ENCODE measurements at places on chromosomes 6 and 20. TPM values are rescaled to one million over a fixed set of nuclear protein-coding genes. Genes with fewer than 3 reads are reported as not detected.

DNA sequence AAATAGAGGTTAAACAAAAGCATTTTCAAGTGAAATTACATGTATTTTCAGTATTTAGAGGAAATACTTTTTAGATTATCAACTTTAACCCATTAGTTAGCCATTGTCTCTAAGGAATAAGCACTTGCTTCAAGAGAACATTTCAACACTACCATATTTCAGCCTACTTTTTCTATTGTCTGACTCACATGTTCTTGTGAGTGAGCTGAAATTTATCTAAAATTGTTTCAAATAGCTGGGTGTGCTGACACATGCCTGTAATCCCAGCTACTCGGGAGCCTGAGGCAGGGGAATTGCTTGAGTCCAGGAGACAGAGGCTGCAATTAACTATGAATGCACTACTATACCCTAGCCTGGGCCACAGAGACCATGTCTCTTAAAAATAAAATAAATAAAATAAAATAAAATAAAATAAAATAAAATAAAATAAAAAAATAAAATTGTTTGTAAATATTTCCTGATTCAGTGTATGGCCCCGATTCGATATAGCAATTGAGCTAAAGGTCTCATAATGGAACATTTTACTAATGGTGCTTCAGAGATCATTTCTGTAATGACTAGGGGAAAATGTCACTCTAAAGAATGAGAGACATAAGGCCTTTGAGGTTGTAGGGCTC is 324.6 kb upstream of the PLCB4 start:
- no peak for DNase-seq

DNA sequence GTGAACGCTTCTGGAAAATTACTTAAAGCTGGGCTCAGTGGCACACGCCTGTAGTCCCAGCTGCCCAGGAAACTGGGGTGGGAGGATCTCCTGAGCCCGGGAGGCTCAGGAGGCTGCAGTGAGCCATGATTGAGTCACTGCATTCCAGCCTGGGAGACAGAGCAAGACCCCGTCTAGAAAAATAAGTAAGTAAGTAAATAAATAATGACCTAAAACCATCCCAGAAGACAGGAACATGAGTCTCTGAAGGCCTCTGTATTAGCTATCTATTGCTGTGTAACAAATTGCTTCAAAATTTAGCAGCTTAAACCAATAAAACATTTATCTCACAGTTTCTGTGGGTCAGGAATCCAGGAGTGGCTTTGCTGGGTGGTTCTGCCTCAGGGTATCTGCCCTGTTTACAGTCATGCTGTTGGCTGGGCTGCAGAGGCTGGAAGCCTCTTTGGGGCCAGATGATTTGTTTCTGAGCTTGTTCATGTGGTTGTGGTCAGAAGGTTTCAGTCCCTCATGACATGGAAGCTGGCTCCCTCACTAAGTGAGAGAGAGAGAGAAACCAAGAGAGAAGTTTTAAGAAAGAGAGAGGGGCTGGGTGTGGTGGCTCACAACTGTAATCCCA is 48.4 kb upstream of the NCOA3 start:
- no peak for DNase-seq

GRCh38 chr6:169825558-169826225 is 74.3 kb downstream of the ERMARD start:
- no peak for DNase-seq

DNA sequence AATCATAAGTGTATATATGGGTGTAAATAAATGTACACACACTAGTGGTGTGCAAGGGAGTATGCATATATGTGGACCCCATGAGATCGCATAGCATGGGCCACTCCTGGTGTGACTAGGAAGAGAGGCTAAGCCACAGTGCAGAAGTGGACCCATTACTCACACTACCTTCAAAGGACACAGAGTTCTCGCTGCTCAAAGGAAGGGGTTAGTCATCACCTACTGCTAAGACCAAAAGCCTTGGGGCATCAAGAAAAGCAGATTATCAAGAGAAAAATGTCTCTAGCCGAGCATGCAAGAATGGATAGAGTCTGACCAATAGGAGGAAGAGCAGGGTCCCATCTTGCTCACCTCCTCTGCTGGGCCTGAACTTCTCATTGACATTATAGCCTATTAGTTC is 195.5 kb downstream of the MAFB start:
- no peak for DNase-seq

- no peak for DNase-seq
Measured at GRCh38 chr20:24670981-24671380, 201.6 kb downstream of the SYNDIG1 start.

GRCh38 chr20:40457404-40457803 is 231.6 kb downstream of the MAFB start:
- DNase-seq: no peak

DNA sequence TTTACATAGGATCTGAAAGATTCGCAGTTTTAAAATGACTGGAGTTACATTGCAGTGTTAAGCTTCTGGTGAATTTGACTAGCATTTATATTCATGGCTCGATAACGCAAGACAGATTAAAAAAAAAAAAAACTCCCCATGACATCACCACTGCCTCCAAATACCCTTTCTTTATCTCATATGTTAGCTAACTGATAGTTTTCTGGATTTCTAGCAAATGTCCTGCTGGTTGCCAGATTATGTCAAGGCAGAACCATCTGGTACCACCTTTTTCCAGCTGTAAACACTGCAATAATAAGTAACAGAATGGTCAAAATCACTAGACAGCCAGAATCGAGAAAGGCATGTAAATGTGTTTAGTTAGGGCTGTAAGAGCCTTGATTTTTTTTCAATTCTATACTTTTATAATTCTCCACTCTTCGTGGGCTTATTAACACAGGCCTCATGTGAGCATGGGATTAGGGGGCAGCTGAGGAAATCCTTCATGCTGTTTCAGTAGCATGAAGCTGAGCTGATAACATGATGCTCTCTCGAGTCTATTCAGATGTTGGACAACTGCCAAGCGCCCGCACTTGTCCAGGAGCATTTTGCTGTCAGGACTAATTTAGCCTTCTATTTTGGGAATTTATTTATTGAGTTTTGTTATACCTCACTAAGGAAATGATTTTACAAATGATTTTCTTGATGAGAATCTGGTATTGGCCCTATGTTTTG is 166.0 kb upstream of the SCGN start:
- DNase-seq: no peak

- DNase-seq: no peak
Measured at GRCh38 chr20:19098117-19098516, 114.3 kb upstream of the SLC24A3 start.

DNA sequence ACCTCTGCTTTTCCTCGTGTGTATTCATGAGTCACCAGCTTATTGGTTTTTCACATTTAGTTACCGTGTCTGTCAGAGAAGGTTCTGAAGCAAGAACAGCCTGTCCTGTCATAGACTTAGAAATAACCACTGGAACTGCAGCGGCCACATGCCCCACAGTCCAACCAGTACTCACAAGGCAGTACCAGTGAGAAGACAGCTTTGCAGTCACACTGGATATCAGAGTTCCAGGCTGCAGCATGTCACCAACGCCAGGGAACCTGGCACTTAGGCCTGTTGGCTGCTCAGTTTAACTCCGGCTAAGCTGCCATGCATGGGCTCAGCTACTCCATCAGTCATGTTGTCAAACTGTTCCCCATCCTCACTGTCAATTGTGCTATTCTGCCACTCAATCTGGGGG is 40.1 kb downstream of the ADNP start:
- DNase-seq: peak; percentile 35

GRCh38 chr6:110484321-110484720 is 7.9 kb upstream of the SLC22A16 start:
- DNase-seq: no peak

- no peak for DNase-seq
Measured at GRCh38 chr6:127762284-127762683, 138.6 kb downstream of the THEMIS start.

DNA sequence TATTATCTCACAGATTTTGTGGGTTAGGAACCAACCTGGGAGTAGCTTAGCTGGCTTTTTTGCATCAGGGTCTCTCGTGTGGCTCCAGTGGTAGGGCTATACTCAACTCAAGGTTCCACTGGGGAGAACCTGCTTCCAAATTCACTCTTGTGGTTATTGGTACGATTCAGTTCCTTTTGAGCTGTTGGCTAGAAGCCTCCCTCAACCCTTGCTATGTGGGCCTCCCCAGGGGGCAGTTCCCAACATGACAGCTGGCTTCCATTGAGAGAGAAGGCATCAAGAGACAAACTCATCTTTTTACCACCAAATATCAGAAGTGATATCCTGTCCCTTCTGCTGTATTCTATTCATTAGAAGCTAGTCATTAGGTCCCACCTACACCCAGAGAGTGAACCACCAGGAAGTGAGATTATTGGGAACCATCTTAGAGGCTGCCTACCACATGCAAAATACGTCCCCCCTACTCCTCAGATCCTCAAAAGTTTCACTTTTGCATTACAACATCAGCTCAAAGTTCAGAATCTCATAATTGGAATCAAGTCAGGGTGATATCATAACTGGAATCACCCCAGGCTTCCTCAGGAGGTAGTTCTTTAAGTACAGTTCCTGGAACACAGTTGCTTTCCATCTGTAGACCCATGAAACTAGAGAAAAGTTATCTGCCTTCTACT is 30.9 kb downstream of the MKKS start:
- no peak for DNase-seq

Gene C20orf204
- total RNA-seq: 1.9 TPM
